ENCODE measurements at places on chromosomes 13 and 19.

DNA sequence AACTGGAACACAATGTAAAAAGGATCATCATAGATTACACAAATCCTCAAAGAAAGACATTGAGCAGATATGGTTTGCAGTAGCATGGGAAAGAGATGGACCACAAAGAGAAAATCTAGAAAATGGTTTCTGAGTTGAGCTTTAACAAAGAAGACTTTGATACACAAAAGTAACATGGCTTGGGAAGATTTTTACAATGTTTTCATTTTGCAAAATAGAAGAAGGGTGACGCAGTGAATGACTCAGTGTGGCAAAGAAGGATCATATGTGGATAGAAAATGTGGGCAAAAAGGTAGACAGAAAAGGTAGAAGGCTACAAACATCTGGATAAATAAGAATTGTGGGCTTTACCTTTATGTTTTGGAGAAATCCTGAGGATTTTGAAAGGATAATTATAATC lies 1220.5 kb downstream of the PCDH17 start:
- DNase-seq: no peak

GRCh38 chr13:99855526-99856420 lies 115.8 kb downstream of the ZIC5 start:
- no peak for DNase-seq

DNA sequence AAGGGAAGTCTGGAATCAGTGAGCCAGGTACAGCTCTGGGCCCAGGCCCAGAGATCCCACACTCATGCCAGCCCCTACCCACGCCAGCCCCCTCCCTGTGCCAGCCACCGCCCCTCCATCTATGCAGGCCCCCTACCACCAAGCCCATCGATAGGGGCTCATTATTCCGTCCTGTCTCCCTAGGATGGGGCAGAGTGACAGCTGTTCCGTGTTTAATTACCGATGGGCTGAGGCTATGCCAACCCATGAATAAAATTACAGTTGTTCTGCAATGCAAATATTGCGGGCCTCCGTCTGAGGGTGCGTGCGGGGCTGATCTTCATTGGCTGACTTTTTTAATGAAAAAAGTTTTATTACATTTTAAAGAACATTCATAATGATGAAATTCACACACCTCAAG lies 35.6 kb upstream of the PEPD start:
- no peak for DNase-seq

DNA sequence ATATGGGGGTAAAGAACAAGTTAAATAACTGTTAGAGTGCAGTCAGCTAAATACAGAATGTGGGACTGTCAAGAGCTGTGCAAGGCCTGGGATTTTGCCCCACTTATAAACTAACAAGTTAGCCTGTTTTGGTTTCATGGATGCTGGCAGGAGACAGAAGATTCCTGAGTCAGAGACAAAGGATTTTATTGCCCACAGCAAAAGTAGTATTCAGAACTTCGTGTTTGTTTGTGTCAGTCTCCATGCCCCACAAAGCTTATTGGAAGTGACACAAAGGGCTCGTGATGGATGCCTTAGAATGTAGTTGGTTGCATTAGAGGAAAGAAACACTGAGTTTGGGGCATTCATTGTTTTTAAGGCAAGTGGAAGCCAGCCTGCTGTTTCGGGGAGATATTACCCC lies 22.2 kb upstream of the SPRYD7 start:
- no peak for DNase-seq

DNA sequence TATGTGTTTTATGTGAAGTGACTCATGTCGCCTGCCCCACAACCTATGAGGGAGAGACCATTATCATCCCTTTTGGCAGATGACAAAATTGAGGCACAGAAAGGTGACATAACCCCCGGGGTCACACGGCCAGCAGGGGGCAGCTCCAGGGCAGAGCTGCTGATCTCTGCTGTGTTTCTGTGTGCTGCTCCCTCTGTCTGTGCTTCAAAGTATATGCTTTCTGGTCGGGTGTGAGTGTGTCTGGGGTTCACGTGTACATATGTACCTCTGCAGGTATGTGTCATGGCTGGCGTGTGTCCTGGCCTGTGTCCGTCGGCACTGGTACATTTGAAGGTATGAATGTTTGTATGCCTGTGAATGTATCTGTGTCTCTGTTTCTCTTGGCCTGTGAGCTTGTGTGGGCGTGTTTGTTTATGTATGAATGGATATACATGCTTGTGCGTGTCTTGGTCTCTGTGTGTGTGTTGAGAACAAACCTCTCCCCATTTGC lies 7.1 kb downstream of the LIPE start:
- no peak for DNase-seq

DNA sequence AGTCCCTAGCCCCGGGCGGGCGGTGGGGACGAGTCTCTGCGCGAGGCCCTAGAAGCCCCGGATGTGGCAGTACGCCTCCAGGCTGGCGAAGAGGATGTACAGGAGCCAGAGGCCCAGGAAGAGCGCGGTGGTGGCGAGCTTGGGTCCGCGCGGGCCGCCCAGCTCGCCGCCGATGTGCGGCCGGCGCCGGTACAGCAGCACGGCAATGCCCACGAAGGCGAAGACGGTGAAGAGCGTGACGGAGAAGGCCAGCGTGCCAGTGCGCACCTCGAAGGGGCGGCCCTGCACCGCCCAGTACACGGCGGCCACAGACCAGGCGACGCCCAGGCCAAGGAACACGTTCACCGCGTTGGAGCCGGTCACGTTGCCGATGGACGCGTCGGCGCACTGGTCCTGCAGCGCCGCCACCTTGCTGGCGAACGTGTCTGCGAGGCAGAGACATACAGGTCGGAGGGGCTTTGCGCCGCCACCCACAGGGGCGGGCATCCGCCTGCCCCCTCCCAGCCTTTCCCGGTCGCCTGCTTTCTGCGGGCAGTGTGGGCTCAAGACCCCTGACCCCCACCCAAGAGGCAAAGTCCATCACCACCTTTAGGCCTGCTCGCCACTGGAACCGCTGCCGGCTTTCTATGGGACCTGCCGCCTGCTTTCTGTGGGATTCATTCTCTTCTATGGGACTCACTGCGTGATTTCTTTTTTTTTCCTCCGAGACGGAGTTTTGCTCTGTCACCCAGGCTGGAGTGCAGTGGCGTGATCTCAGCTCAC lies 10.9 kb upstream of the MEIS3 start:
- DNase-seq: no peak

DNA sequence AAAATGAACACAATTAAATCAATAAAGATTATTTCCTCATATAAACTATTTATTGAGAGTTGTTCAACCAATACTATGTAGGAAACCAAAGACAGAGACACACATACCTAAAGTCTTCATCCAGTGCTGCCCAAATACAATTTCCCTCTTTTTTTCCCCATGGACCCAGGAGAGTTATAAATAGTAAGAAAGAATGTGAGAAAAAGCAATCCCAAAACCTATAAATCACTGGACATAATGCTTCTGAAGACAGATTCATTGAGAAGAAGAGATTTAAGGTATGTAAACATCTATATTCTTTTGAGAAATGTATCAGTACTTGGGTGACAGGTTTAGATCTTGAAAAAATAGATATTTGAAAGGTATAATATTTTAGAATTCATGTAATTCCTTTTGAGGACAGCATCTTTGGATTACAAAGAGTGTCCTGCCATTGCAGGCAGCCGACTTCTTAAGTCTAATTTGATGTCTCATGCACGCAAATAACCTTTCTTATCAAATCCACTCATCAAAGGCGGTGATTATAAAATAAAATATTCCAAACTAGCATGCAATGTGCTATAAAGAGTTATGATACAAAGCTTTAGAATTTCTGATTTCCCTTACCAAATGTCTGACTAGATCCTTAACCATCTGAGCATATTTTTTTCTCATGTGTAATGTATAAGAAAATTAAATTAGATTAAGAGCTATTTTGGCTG lies 739.4 kb downstream of the LIG4 start:
- no peak for DNase-seq

GRCh38 chr13:111074826-111075225 lies 40.3 kb upstream of the ARHGEF7 start:
- DNase-seq: no peak

DNA sequence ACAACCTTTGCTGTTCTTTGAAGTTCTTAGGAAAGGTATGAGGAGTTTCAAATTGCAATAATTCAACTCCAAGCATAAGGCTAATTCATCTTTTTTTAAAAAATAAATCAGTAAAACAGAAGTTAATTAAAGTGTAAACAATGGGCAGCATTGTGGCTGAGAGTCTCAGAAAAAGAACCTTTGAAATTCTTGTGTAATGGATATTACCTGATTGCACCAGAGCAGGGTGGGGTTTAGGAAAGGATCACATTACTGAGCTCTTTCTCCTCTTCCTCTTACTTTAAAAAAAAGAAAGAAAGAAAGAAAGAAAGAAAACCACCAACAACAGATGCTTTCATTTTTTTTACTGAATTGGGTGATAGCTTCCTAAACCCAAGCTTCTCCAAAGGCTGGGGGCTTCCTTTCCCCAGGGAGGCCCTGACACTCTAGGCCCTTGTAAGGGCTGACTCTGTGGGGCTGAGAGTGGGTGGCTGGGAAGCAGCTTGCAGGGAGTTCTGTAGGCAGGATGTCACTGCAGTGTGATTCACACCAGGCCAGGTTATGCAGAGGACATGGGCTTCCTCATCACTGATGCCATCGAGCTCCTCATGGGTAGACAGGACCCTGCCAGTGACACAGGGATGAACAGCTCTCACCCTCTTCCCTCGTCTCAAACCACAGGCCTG lies 564.5 kb downstream of the FGF9 start:
- no peak for DNase-seq

- no peak for DNase-seq
Measured at GRCh38 chr13:42660333-42660965, 86.5 kb downstream of the TNFSF11 start.

DNA sequence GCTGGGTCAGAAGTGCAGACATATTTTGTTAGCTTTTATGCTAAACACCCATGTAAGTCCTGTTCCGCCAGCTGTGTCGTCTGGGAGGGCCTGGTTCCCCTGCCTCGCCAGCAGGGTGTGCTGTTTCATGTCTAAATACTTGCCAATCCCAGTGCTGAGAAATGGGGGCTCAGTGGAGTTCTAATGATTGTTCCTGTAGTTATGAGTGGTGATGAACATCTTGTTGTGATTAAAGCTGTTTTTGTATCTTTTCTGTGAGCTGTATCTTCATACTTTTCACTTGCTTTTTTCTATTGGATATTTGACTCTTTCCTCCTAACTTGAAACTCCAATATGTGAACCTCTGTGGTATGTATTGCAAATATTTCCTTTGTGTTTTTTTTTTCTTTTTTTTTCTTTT lies 32.7 kb downstream of the KDM4B start:
- DNase-seq: peak; percentile 29

GRCh38 chr13:66424422-66424821 lies 805.7 kb downstream of the PCDH9 start:
- no peak for DNase-seq

DNA sequence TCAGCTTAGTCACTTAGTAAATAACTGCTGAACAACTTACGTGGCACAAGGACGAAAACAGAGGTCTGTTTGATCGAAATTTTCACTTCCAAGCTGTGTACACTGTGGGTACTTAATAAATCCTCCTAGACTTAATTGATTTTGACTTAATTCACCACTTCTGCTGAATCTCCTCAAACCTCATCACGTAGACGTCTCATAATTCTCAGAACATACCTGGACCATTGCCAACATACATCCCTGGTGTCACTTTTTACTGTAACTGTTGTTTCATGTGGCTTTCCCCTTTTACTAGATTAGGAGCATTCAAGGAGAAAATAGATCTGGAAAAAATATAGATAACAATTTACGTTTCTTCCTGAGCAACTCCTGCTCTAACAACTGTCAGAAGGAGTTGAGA lies 105.0 kb downstream of the MBNL2 start:
- no peak for DNase-seq

GRCh38 chr19:8065875-8066261 lies 13.3 kb downstream of the CCL25 start:
- DNase-seq: no peak

Data from skin of body (tissue), 3 donors.